ENCODE measurements at places on chromosomes 6 and 20.
A peak's percentile ranks its signal among the peaks of the same experiment; 100 is the strongest.

DNA sequence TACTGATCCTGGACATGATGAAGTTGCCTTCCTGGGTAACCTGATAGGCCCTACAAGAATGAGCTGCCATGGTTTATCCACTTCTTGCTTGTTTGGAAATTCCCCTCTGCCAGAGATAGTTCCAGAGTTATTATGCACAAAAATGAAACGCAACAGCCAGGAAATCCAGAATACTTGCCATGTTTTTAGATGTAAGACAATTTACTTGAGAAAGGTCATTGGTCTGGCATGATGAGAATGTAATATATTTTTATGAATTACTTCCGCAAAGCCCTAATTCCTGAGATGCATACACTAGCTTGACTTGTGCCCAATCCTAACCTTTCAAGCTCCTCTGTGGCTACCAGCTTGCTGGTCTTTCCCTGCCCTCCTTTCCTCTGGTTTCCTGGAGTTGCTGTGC, 27.9 kb upstream of the NT5E start:
- DNase-seq = peak; percentile 65

DNA sequence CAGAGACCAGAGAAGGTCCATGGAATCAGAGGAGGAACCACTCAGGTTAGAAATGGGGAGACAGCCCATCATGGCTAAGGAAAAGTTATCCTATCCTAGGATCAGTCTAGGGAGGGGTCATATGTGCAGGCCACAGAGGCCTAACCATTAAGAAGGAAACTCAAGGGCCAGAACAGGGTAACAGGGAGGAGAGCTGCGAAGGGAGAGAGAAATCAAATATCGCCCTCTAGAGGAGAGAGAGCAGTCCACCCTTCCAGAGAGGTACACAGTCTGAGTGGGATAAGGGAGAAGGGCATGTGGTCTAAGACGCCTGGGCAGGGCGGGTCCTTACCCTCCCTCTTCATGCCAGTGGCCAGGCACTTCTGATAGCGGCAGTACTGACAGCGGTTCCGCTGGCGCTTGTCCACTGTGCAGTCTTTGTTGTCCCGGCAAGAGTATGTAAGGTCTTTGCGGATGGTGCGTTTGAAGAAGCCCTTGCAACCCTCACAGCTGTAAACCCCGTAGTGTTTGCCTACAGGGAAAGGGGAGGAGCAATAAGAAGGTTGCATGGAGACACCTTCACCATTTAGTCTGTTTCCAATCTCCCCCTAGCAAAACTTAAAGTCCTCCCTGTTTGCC, 2.9 kb downstream of the RXRB start:
- DNase-seq = peak; percentile 48

- no peak for DNase-seq
These were observed 16.9 kb upstream of the HBS1L start for GRCh38 chr6:135071541-135071940.

DNA sequence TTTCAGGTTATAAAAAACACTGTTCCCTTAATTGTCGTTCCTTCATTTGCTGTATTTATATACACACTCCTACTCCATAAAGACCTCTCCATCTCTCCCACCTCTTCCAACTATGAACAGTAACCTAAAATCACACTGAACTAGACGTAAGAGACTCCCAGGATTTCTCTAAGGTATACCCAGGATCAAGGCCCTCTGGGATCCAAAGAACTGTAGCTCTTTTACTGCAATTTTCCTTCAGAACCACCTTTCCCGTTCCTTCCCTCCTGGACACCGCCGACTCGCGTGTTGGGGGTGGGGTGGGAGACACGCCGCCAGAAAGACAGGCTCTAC, 680 bp downstream of the LATS1 start:
- DNase-seq = no peak

DNA sequence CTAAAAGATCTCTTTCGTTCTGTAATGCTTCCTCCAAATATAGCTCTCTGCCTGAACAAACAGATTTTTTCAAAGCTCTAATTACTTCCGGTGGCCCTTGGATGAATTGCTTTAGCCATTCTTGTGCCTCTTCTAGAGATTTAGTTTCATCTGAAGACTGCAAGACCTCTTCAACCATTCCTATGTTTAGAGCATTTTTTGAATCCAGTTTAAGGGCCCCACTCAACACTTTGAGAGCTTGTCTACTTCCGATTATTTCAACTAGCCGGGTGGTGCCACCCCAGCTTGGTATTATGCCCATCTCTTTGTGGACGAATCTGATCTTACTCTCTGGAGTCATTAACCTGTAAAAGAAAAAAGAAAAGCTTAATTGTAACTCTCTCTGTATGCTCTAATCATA, 23.3 kb downstream of the RNF146 start:
- DNase-seq = no peak

DNA sequence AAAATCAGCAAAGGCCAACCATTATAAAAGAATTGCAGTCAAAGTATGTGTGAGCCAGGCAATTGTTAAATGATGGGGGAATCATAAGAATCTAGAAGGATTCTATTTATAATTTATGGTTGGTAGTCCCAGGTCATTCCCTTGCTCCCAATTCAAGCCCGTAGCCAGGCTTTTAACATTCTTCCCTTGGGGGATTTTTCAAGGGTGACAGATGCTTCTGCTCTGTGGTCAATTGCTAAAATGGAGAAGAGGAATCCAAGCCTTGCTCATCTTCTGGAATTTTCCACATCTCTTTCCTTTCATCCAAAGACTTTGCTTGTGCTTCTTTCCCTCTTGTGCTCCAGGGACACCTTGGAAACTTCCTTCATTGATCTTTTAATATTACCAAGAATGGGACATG, 18.0 kb upstream of the BCAS1 start:
- peak; percentile 50 for DNase-seq

GRCh38 chr6:112305795-112306564, 41.1 kb upstream of the RFPL4B start:
- DNase-seq = no peak

DNA sequence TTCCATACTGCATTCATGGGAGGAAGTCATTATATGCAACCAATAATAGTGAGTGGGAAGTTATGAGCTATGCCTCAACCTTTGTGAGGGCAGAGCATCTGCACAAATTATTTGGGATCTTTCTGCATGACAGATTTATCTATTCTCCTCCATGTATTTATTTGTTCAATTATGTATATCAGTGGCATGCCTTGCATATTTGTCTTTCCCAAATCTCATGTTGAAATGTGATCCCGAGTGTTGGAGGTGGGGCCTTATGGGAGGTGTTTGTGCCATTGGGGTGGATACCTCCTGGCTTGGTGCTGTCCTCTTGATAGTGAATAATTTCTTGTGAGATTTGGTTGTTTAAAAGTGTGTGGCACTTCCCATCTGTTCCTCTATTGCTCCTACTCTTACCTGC, 1246.0 kb upstream of the CITED2 start:
- no peak for DNase-seq

DNA sequence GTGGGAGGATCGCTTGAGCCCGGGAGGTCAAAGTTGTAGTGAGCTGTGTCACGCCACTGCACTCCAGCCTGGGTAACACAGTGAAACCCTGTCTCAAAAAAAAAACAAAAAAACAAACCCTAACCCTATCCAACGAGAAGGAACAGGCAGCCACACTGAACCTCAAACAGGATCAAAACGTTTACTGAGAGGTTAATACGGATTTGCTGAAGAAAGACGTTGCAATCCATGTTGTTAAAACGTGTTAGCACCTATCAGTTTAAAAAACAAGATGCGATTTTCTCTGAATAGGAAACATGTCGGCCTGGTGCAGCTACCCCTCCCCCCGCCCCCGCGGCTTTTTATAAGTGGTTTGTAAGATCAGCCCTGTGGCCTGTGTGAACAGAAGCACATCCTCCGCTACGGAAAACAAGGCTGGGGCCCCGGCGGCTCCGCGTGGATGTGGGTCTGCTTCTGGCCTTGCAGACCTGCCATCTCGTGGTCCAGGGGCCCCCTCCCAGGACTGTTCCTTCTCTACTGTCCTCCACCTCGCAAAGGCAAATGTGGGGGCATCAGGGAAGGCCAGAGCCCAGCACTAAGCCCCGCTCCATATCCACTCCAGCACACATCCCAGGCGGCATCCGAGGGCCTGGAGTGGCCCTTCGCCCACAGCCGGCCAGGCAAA, 11.4 kb downstream of the SLC2A4RG start:
- no peak for DNase-seq

DNA sequence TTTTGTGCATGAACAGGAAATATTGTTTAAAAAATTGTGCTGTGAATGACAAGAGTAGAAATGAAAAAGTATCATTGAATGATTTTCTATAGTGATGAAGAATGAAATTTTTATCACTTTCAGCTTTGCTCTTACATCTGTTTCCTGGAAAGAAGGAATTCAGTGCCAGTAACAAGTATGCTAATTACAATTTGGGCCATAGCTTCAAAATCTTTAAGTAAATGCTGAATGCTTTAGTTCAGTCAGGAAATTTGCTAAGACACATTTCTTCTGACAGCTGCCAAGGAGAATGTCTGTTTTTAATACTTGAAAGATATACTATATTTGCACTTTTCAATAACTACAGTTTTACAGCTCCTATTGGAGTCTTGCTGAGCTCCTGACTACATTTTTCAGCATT, 203.7 kb upstream of the RSPO3 start:
- DNase-seq = no peak

DNA sequence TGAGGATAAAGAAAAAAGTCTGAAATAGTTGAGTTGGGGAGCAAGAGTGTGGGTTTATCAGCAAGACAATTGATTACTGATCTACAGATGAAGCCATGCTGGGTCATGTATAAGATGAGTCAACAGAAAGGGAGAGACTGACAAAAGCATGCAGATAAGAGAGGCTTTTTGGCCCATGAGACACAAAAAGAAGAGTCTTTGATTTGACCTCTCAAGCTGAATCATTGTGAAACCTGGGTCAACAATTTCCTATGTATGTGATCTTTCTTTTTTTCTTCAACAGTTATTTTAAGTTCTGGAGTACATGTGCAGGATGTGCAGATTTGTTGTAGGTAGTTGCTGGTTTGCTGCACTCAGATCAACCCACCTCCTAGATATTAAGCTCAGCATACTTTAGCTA, 15.9 kb downstream of the RIMS1 start:
- no peak for DNase-seq

- peak; percentile 72 for DNase-seq
These were observed 103.6 kb downstream of the JPH2 start for GRCh38 chr20:44083220-44083933.

DNA sequence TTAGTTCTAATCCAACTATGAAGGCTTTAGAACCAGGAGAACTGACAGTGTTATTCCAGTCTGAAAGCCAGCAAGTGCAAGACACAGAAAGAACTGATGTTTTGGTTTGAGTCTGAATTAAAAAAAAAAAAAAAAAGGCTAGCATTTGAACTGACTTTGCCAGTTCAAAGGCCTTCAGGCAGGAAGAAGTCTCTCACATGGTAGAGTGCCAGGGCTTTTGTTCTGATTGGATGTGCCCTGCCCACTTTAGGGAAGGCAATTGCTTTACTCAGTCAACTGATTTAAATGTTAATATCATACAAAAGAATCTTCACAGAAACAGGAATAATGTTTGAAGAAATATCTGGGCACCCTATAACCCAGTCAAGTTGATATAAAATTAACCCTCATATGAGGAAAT, 212.2 kb downstream of the HIVEP2 start:
- DNase-seq = no peak

DNA sequence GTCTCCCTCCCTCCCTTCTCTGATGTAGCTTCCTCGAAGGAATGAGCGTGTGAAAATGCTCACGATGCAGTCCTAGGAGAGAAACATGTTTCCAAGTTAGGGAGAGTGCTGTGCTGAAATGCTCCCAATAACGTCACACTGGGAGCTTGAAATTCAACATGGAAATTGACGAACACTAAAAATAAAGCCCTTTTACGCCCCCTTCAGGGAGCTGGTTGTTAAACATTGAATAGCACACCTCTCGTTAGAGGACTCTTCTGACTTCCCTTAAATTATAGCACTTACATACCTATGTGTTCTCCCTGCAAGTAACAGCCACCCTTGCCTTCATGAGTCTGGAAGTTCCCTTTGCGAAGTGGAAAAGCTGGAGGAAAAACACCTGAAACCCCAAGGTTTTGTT, 88.6 kb downstream of the BFSP1 start:
- DNase-seq = no peak

GRCh38 chr6:29153083-29153482, 17.6 kb upstream of the OR2J2 start:
- no peak for DNase-seq

DNA sequence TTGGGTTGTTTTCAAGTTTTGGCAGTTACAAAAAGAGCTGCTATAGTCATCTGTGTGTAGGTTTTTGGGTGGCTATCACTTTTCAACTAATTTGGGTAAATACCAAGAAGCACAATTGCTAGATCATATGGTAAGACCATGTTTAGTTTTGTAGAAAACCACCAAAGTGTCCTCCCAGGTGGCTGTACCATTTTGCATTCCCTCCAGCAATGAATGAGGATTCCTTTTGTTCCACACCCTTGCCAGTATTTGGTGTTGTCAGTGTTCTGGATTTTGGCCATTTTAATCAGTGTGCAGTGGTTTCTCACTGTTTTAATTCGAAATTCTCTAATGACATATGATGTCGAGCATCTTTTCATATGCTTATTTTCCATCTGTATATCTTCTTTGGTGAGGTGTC, 457.5 kb upstream of the ARID1B start:
- DNase-seq = peak; percentile 7

GRCh38 chr20:23492292-23492691, 1.4 kb downstream of the CST8 start:
- DNase-seq = no peak
